ENCODE measurements at places on chromosomes 12 and 14. TPM values are rescaled to one million over a fixed set of nuclear protein-coding genes. Genes with fewer than 3 reads are reported as not detected.

KERA gene
- total RNA-seq: not detected

BCL2L14 gene
- total RNA-seq: not detected

DNA sequence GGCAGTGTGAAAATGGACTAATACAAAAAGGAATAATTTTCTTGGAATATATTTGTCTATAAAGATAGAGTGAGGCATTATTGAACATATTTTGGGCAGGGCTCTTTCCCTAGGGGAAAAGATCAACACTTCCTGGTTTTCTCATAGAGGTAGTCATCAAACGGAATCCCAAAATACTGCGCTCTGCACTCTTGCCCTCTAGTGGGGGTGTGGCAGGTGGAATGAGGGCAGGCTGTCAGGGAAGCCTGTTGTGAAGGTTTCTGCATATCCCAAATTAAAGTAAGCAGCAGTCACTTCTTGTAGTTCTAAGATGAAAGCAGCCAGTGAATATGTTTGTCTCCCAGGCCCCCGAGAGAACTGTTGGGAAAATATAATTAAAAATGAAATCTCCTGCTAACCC, 666.8 kb upstream of the TMEM132C start:
- DNase-seq: no peak

DNA sequence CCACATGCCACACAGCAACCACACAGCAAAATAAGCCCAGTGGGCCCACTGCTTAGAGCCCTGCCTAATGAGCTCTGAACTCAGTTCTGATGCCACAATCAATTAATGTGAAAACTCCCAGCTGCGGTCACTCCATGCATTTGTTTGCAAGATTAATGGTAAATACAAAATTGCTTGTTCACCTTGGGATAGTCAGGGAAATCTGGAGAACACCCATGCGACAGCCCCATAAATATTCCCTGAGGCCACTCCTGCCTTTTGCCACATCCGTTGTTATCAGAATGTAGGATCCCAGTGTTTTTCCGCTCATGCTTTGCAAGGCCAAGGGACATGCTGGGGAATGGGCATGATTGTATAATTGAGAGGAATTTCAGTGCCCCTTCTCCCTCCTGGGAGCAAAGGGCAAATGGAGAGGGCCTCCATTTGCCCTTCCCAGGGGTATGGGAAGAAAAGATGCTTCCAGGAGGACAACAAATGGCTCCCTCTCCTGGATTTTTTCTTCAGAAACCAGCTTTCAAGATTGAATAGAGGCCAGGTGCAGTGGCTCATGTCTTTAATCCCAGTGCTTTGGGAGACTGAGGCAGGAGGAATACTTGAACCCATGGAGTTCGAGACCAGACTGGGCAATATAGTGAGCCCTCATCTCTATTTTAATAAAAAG, 30.8 kb upstream of the CMKLR1 start:
- no peak for DNase-seq

GRCh38 chr12:131882804-131883520, 11.5 kb upstream of the ULK1 start:
- no peak for DNase-seq

Data from Karpas-422 (cell line).